NCI-H460 (cell line): ENCODE measurements at places on chromosomes 7 and 10.

GRCh38 chr7:141551094-141551781 lies at the start of gene AGK:
AGK (plus strand) TSS chr7:141551410; CDS start chr7:141555467, 4,057 bp downstream.
- DNase-seq = peak; percentile 59

GRCh38 chr7:71633551-71634008 lies 501.6 kb downstream of the GALNT17 start:
- DNase-seq = peak; percentile 98

GRCh38 chr10:102646610-102647442 lies 2.5 kb downstream of the TRIM8 start:
- DNase-seq = no peak

DNA sequence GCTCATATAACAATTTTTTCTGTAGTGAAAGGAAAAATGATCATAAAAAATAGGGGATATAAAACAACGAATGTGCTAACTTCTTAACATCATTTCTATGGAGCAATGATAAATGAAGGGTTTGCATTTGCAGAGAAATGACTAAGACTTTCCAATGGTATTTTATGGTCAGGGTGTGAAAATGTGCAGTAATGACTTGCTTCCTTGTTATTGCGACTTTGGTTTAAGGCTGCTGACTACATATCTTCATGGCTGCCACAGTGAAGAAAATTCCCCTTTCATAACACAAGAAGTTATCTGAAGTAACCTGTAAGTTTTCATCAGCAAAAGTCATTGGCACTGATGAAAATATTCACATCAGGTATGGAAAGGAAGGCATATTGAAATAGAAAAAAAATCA lies 166.1 kb upstream of the NRG3 start:
- no peak for DNase-seq

DNA sequence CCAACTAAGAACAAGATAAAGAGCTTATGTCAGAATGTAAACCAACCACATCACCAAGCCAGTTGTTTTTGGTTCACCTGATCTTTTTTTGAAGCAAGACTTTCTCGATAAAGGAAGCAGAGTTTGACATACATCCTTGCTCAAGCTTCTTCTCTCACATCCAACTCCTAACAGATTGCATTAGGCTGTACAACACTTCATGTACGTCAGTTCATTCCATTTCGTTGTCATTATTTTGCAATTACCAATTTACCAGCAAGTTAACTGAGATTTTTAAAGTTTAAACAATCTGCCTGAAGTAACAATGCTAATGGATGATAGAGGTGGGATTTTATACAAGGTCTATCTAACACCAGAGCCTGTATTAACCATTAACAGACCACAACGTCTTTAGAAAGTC lies 41.0 kb downstream of the NRAP start:
- DNase-seq = no peak

- DNase-seq = no peak
Observed at GRCh38 chr10:4214908-4215307, 429.9 kb upstream of the KLF6 start.

GRCh38 chr10:24606021-24606420 lies 117.7 kb downstream of the ARHGAP21 start:
- no peak for DNase-seq

- no peak for DNase-seq
Observed at GRCh38 chr10:17001961-17002749, 127.5 kb downstream of the CUBN start.

DNA sequence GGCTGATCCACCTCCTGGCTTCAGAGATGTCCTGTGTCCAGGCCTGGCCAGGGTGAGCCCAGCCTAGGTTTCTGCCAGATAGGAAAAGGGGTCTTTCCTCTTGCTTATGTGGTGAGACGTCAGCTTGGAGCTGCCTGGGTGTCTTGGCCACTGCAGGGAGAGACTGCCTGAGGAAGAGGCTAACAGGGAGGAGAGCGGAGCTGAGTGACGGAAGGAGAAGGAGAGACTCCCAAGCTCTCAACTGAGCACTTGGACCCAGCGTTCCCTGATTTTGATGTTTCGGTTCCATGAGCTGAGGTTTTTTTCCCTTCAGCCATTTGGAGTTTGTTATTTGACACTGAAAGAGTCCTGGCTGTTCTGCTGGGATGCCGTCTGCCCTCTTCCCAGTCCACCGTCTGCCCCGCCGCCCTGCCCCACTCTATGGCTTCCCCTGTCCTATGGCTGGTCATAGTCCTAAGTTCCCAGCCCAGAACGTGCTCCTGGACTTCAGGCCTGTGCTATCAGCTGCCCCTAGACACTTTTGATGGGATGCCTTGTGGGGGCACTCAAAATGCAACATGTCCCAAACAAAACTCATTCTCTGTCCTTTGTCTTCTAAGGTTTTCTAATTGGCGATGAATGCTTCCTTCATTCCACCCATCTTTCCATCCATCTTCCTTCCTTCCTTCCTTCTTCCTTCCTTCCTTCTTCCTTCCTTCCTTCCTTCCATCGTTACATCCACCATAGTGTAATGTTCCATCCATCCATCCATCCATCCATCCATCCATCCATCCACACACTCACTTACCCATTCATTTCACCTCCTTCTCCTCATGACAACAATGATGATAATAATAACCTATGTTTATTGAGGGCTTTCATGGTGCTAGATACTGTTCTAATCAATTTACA lies 20.3 kb upstream of the PCBD1 start:
- no peak for DNase-seq

DNA sequence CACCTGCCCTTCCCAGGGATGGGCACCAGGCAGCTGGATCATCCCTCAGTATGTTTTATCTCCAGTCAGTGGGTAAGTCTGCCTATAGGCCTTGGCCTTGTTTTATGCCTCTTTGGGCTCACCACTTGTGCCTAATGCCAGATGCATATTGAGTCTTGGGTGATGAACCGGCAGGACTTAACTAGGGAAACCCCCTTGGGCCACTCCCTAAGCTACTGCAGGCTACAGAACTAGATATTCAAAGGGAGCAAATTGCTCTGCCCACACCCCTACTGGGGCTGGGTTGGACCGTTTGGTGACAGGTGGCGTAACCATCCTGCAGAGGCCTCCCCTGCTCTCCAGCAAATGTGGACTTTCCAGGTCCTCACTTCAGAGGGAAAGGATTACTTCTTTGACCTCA lies 115.7 kb upstream of the GDF10 start:
- DNase-seq = no peak

DNA sequence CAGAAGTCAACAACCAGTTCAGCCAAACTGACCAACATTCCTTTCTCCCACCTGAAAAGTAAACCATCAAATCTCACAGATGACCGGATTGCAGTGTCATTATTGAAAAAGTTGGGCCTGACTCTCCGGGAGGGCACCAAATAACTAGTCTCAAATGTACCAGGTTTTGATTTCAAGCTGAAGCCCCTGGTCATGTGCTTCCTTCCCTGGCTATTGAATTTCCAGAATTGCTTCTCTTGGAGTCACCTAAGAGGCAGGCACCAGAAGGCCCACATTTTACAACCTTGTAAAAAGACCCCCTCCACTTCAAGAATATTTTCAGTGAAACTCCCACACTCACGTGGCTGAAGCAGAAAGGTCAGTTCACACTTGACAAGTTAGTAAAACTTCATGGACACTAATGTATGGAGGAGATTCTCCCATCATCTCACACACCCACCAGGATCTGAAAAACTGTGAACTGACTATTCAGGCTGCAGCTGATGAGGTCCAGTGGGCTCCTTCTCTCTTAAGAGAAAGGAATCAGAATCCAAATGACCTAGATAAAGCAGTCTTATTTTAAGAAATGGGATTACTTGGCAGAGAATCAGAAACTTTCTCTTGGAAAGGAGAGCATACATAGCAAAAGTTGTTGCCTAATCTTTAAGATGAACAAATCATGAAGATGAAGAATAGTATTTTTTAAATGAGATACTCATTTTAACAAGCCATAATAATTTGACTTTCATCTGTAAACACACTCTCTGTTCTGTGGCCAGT lies 53.6 kb downstream of the DLD start:
- DNase-seq = no peak

DNA sequence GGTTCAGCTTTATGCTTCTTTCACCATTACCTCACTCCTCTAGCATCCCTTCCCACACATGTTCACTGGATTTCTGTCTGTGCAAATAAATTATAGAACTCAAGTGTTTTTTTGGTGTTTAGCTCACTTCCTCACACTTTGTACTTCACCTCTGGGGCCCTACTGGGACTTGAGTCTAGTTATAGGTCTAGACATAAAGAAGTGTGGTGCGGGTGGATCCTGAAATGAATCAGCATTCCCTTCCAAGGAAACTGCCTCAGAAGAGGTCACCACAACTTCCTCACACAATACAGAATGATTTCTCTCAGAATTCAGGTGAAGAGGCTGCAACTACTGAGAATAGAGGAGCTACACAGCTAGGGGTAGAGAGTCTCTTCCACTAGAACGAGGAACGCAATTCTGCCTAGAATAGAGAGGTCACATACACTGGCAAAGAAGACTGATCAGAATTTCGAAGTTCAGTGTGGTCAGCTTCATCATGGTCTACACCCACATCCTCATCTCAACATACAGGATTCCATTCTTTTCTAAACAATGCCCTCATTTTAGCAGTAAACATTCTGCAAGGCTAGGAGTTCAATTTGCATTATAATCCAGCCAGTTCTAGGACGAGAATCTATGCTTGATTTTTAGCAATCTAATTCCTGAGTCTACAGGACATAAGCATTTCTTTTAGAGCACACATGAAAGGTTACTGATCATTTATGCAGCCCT lies 938.7 kb upstream of the PHF14 start:
- no peak for DNase-seq

GRCh38 chr10:13724484-13724883 lies 137.7 kb downstream of the PRPF18 start:
- no peak for DNase-seq

- no peak for DNase-seq
Observed at GRCh38 chr7:82015751-82016150, 245.9 kb upstream of the HGF start.

GRCh38 chr7:98870121-98870651 lies 372 bp upstream of the TMEM130 start:
- DNase-seq = peak; percentile 54

- DNase-seq = no peak
Observed at GRCh38 chr10:1526436-1527055, 210.8 kb downstream of the ADARB2 start.
